HFFc6 (cell line): ENCODE measurements at places on chromosomes 7 and 10.
A peak's percentile ranks its signal among the peaks of the same experiment; 100 is the strongest.

DNA sequence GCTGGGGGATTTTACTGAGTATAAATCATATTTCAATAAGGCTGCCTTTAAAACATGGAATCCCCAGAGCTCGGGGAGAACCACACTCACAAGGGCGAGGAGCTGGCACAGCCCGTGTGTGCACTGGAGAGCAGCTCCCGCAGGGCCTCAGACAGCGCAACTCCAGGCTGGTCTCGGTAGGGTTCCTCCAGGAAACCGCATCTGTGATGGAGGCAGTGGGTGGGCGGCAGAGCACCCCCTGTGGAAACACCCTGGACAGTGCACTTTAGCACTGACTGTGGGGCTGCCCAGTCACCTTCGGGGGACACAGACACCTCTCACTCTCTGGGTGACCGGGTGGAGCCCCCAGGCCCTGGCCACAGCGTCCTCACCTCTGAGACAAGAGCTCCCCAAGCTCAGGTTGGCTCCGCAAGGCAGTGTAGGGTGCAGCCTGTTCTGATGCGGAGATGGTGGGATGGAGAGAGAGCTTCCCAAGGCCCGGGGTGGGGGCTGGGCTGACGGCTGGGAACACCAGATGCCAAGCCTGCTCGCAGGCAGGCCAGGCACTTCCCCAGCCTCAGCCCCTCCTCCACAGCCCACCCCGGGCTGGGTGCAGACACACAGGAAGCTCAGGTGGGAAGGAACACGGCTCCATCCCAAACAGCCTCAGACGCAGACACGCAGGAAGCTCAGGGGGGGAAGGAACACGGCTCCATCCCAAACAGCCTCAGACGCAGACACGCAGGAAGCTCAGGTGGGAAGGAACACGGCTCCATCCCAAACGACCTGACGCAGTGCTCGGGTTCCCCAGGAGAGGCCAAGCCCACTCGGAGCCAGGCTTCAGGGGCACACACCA lies 224.4 kb downstream of the MAD1L1 start:
- no peak overlapping the region for H3K27ac ChIP-seq
- DNase-seq: no peak
- no peak overlapping the region for H3K4me3 ChIP-seq

DNA sequence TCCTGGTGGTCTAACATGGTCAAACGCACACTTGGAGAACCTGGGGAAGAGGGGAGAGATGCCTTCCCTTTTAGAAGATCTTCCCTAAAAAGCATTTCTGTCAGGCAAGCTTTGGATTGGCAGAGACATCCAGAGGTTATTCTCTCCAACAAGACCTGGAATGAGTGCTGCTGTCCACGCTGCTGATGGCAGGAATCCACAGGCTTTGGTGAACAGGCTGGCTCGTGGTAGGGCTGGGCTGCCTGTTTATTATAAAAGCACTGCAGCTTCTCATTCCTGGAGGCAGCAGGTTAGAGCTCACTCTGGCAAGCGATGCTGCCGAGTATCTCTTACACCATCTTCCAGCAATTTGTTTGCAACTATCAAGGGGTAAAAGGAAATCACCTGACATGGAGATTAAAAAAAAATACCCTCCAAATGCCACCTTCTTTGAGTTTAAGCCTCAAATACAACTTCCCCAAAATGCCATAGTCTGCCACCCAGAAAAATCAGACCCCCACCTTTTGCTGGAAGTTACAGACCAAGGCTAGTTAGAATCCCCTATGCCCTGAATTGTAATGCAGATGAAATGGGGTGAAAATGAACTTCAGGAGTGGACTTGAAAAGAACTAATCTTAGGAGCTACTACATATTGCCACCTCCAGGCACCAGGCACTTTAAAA lies 152.1 kb upstream of the KMT2E start:
- no peak overlapping the region for H3K4me3 ChIP-seq
- H3K36me3 ChIP-seq: no peaks in the 10 kb centered on the region
- no peaks in the 10 kb centered on the region for H3K4me1 ChIP-seq
- H3K27me3 ChIP-seq: peaks cover 25% of the 10 kb centered on the region
- H3K27ac ChIP-seq: no peak overlapping the region

DNA sequence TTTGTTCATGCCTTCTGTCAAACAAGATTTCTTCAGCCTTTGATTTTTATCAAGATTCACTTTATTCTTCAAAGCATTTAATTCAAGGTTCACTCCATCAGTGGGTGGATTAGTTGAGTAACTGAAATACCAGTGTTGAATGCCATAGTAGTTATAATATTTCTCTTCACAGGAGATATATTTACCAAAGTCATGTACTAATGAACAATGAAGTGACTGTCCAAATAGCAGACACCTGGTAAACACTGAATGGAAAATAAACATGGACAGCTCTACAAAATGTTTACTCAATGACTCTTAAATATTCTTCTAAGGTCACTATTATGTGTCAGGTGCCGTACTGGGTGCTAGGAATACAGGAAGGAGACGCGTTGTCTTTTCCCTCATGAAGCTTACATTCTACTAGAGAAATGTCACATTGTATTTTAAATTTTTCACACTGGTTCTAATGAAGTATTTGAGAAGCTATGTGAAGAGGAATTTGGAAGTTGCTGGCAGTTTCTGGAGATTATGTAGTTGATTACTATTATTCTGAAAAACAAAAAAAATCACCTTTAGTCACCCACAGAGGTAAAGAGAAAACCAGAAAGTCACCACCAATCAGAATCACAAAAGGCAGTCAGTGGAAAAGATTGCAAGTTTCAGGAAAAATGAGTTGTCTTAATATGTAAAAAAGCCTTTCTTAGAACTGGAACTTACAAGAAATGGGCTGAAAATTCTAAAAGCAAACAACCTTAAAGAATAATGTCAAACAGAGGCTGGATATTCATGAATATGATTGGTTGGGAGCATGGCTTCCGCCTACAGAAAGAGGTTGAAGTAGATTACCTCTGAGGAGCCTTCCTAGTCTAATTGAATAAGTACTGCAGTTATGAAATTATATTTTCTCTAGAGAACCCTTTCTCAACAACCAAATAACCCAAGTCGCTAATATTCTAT lies 84.5 kb downstream of the RTKN2 start:
- H3K36me3 ChIP-seq: peaks cover 9% of the 10 kb centered on the region
- DNase-seq: no peak
- no peak overlapping the region for H3K4me3 ChIP-seq
- H3K4me1 ChIP-seq: peaks cover 3% of the 10 kb centered on the region; the same call in 1 of the 2 replicates
- no peak overlapping the region for H3K27ac ChIP-seq

DNA sequence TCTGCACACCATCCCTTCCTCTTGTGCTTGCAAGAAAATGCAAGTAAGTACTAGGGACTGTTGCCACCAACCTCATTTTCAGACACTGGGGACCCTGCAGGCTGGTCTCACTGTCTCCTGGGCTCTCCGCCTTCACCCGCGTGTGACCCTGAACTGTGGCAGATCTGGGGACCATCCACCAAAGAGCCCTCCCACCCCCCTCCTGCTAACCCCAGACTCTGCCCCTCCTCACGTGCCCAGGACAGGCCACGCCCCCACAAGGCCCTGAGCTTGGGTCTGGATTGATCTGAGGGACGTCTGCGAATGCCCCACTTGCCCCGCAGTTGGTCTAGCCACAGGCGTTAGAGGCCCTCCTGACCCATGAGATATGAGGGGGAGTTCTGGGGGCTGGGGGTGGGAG lies 8.1 kb downstream of the CNPY1 start:
- DNase-seq: no peak
- H3K4me3 ChIP-seq: no peak overlapping the region
- peaks cover 12% of the 10 kb centered on the region; the same call in 1 of the 2 replicates for H3K4me1 ChIP-seq

DNA sequence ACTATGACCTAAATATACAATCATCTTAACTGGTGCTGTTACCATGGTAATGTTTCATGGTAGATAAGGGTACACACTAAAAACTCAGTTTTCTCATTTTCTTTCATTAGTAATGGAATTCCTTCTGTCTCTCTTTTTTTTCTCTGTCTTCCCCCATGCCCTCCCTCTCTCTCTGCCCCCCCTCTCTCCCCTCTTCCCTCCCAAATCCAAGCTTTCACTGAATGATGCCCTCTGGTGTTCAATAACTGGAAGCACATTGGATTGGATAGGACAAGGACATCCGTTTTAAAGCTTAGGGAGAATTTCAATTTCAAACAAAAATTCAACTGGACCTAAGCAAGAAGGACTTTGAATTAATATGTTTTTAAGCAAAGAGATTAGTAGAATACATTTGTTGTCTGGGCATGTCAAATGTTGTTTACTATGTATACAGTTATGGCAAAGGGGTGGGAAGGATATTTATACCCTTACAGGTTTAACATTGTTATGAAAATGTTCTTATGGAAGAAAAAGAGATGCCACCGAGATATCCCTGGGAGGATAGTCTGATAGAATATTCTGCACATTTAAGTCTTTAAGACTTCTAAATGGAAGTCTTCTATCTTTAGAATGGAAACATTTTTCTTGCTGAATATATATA lies 6.1 kb downstream of the CHRM2 start:
- no peak overlapping the region for H3K4me3 ChIP-seq
- no peak overlapping the region for H3K27ac ChIP-seq
- H3K4me1 ChIP-seq: peaks cover 26% of the 10 kb centered on the region
- no peak for DNase-seq
- H3K36me3 ChIP-seq: no peaks in the 10 kb centered on the region
- peaks cover 15% of the 10 kb centered on the region for H3K27me3 ChIP-seq

DNA sequence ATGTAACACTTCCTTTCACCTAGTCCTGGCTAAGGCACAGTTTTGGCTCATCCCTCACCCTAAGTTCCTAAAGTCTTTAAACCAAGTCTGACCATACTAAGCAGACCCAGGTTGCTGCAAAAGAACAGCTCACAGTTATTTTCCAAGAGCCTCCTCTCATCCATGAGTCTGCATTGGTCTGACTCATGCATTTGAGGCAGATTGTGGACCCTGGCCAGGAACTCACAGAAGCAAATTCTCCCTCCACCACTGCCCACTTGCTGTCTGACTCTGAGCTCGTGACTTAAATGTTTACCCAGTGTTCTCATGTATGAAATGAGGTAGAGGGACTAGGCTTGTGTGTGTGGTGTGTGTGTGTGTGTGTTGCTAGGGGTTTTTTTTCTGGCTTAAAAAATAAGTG lies 1272.8 kb downstream of the TYW1 start:
- H3K36me3 ChIP-seq: peaks cover 5% of the 10 kb centered on the region; the same call in 1 of the 2 replicates
- H3K4me1 ChIP-seq: no peaks in the 10 kb centered on the region
- no peaks in the 10 kb centered on the region; the same call in 1 of the 2 replicates for H3K27me3 ChIP-seq
- no peak overlapping the region for H3K4me3 ChIP-seq
- DNase-seq: no peak

GRCh38 chr7:127536741-127537140 lies 48.7 kb downstream of the GCC1 start:
- H3K4me1 ChIP-seq: no peaks in the 10 kb centered on the region
- H3K27me3 ChIP-seq: peaks cover 16% of the 10 kb centered on the region
- peak overlapping the region; percentile 53; the same call in 1 of the 2 replicates for H3K4me3 ChIP-seq

- no peaks in the 10 kb centered on the region for H3K4me1 ChIP-seq
- H3K4me3 ChIP-seq: no peak overlapping the region
- no peak overlapping the region for H3K27ac ChIP-seq
- DNase-seq: no peak
- H3K36me3 ChIP-seq: no peaks in the 10 kb centered on the region
Observed at GRCh38 chr7:70487428-70487827, 644.5 kb upstream of the GALNT17 start.

- H3K27me3 ChIP-seq: peaks cover 3% of the 10 kb centered on the region
- H3K4me3 ChIP-seq: peak overlapping the region; percentile 33
- H3K36me3 ChIP-seq: no peaks in the 10 kb centered on the region
- peak; percentile 70 for DNase-seq
- peaks cover 58% of the 10 kb centered on the region for H3K4me1 ChIP-seq
Observed at GRCh38 chr7:134364619-134365037, 47.9 kb upstream of the SLC35B4 start.

- peaks cover 62% of the 10 kb centered on the region for H3K4me1 ChIP-seq
- no peaks in the 10 kb centered on the region for H3K27me3 ChIP-seq
- 0 out of 2 replicates have a peak overlapping the region, but pooled peaks have one; percentile 28 for H3K4me3 ChIP-seq
- peaks cover 8% of the 10 kb centered on the region for H3K36me3 ChIP-seq
- H3K27ac ChIP-seq: peak overlapping the region; percentile 58
- no peak for DNase-seq
Observed at GRCh38 chr7:7694542-7694941, 23.9 kb downstream of the RPA3 start.
